Glomerular endothelial cell (primary cell): ENCODE measurements at places on chromosomes 13 and 19. TPM values are rescaled to one million over a fixed set of nuclear protein-coding genes. Genes with fewer than 3 reads are reported as not detected.

- no peak for DNase-seq
These were observed 20.5 kb downstream of the CYTH2 start for GRCh38 chr19:48489608-48490216.

- no peak for DNase-seq
These were observed 2.0 kb downstream of the ETV2 start for GRCh38 chr19:35643255-35644205.

Gene CBARP
- 9.8 and 13.9 TPM in 2 replicates for total RNA-seq

Gene SIAH3
- total RNA-seq = 0.10 TPM in 1 of 2 replicates, not detected in the other

DNA sequence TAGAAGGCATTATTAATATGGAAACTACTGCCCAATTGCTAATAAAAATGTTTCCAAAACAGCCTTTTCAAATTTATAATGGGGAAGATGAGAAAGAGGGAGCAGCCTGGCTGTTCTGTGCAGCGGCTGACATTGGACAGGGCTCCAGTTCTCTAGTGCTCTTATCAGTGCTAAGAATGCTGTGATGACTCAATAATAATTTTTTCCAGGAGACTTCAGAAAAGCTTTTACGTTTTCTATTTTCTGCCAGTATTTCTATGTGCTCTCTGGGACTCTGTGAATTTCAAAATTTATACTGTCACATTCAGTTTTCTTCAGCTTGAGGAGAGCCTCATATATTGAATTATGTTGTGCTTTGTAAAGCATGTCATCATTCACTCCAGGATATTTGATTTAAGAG is 209.6 kb downstream of the VWA8 start:
- no peak for DNase-seq
